ENCODE measurements at places on chromosomes 1 and 21. TPM values are rescaled to one million over a fixed set of nuclear protein-coding genes. Genes with fewer than 3 reads are reported as not detected.

DNA sequence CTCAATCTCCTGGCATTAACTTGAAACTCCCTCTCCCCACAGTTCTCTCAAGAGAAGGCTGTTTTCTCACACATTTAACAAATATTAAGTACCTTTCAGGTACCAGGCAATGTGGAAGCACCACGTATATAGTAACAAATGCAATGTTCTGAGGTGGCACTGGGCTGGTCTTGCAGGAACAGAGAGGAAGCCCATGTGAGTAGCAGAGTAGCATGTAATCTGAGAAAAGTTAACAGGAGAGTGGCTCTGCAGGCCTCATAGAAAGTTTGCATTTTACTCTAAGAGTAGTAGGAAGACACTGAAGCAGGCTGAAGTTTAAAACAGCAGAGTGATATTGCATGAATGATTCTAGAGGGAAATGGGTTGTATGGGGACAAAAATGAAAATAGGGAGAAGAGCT, 21.0 kb downstream of the ZNF281 start:
- DNase-seq, result no peak

Gene CNR2
- total RNA-seq, result not detected

Gene CD244
- total RNA-seq, result not detected

Gene CLDN14
- 3.4 TPM for total RNA-seq

Gene CD53
- total RNA-seq, result 7.2 TPM

DNA sequence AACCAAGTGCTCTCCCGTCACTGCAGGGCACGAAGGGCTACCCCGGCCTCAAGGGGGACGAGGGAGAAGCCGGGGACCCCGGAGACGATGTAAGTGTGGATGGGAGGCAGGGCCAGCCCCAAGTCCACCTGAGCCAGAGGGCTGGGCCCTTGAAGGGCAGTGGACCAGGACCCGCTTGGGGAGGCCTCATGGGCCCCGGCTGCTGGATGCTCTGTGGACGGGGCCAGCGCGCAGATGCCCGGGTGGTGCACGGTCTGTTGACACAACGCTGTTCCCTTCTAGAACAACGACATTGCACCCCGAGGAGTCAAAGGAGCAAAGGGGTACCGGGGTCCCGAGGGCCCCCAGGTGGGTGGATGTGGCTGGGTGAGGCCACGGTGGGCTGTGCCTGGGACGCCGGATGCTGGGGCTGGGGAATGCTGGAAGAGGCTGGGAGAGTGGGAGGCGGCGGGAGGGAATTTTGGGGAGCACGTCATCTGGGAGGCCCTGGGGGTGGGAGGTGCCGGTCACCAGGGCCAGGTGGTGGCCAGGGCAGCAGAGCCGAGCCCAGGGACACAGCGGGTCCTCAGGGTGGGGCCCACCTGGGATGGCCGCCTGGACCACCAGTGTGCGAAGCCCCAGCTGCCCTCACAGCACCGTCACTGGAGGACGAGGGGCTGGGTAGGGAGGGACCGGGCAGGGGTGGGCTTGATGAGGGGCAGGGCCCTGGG, 17.5 kb downstream of the COL6A1 start:
- DNase-seq, result no peak

GRCh38 chr1:158035976-158036583, 42.6 kb downstream of the KIRREL1 start:
- peak; percentile 73 for DNase-seq

- no peak for DNase-seq
Measured at GRCh38 chr1:48906164-48906563, 129.5 kb upstream of the BEND5 start.

DNA sequence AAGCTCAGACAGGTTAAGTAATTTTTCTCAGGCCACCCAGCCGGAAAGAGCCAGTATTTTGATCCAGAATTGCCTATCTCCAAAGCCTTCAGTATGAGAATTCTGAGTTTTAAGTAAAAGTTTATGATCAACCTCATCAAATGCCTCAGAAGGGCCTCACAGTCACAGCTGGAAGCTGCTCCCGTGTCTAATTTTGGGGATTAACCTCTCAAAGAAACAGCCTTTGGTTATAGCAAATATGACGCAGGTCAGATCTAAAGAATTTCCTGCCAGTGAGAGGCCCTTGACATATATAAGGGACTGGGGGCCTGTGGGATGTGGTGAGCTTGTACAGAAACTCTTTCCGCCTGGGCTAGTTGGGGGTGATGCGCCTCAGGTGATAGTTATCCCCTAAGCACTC, 2.3 kb downstream of the EXTL1 start:
- peak; percentile 62 for DNase-seq

Gene TDRD5
- 0.82 TPM for total RNA-seq

DNA sequence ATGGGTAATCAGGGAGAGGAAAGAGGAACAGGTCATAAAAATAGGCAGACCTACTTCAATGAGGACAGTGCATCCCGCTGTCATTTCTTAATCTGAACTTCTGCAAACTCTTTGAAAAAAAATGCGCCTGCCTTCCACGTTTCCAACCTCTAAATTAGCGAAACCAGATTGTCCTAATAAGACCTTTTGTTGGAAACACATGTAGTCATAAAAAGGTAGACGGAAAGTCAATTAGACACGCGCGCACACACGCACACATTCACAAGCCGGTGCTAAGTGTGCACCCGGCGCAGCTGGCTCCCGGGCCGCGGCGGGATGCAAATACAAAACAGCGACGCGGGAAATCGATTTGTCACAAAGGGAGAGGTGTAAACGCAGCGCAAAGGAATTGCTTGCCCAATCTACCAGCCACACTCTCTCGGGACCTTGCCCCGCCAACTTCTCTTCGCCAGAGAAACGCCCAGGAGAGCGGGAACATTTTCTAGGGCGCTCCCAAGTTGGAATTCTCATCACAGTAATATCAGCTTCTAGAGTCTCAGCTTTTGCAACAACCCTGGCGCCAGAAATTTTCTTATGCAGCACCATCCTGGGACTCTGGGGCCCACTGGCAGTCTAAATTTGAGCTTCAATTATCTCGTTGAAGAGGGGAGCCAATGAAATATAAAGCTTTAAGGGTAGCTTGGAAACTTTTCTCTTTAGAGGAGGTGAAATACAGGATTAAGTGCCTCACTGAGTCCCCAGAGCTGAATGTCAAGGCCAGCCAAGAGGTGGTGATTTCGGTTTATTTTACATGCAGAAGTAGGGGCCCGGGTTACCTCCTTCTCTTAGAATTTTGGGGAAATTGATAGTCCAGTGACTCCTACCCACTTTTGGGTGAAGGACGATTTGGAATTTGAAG, 4.5 kb downstream of the PRRX1 start:
- no peak for DNase-seq

Gene TRMT13
- total RNA-seq, result 32.6 TPM

Gene PADI2
- total RNA-seq, result 291 TPM

- no peak for DNase-seq
Measured at GRCh38 chr1:91501523-91501851, 836 bp downstream of the CDC7 start.

Gene OR2L3
- 0.10 TPM for total RNA-seq

Gene GJC2
- total RNA-seq, result 5.5 TPM

Gene GFI1
- total RNA-seq, result 2.6 TPM
